Cortex of kidney (tissue), 1 donor: ENCODE measurements at places on chromosomes 4 and X.

- DNase-seq, result no peak
These were observed 209.2 kb upstream of the FAT4 start for GRCh38 chr4:125105561-125105960.

GRCh38 chr4:106985830-106986229 lies 50.3 kb downstream of the DKK2 start:
- no peak for DNase-seq

DNA sequence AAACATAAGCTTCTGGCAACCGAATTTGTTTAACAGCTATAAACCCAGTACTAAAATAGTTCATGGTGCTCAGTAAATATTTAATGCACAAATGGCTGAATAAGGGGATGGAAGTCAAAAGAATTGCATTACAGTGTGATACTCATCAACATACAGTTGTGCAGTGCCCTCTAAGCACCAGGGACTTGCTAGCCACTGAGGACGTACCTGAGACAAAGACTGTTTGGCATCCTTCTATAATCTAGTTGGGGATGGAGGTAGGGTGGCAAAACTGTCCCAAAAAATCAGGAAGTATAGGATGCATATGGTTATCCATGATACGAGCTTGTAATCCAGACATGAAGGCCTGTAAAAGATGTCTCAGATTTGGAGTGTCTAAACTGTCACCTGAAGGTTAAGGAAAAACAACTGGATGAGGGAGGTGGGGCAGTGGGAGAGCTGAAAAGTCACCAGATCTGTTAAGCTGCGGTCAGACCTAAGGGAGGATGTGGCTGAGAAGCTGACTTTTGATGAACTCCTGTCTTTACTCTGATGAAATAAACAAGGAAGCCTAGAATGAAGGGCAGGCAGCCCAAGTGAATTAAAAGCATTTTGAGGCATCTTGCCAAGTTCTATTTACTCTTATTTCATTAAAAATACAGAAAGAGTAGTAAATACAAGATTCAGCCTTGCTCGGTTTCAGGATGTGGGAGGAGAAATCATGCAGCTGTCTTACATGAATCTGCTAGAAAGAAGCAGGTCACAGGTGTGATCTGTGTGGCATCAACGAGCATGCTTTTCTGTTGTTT lies 12.0 kb upstream of the CD38 start:
- DNase-seq, result no peak

DNA sequence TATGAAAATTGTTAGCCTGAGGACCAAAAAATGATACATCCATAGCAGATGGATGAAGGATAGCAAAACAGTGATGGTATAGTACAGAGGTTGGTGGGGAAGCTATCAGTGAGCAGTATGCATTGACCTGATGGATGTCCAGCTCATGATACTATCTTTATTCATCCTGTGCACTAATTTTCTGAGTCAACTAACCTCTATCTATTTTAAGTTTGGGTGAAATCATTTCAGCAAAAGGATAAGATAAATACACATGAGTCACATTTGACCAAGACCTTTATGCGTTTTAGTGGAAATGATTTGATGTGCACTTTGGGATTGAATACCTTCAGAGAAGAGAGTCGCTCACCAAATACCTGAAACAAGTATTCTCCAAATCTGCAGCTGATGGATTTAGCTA lies 351.0 kb upstream of the NR3C2 start:
- no peak for DNase-seq

DNA sequence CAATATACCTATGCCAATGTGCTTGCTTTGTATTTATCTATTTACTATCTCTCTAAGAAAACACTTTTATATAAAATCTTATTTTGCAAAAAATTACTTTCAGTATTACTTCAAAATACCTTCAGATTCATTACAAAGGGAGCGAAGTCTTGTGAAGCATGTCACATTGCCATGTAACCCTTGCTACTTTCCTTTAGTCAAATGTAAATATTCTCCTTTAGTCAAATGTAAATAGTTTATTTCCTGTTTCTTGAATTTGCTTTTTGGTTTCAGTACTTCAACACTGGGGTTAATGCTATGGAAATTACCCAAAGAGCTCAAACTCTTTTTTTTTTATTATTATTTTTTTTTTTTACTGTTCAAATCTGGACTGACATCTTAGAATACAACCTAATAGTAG lies 383.3 kb downstream of the GRXCR1 start:
- DNase-seq, result no peak

GRCh38 chrX:40316502-40316901 lies 218.7 kb upstream of the BCOR start:
- no peak for DNase-seq

DNA sequence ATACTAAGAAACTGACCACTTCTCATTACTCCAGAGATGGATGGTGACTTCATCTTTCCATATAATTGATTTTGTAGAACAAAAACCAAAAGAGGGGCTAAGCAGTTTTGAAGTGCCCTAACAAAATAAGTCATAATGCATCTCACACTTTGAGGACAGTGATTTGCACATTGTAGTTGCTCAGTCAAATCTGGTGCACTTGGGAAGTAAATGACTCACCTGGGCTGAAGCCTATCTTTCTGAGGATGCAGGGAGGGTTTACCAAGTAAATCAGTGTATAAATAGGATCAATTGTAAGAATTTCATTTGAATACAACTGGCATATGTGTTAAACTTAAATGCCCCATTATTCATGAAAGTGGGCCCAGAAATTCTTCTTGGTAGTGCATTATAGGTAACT lies 134.2 kb downstream of the DCLK2 start:
- no peak for DNase-seq

DNA sequence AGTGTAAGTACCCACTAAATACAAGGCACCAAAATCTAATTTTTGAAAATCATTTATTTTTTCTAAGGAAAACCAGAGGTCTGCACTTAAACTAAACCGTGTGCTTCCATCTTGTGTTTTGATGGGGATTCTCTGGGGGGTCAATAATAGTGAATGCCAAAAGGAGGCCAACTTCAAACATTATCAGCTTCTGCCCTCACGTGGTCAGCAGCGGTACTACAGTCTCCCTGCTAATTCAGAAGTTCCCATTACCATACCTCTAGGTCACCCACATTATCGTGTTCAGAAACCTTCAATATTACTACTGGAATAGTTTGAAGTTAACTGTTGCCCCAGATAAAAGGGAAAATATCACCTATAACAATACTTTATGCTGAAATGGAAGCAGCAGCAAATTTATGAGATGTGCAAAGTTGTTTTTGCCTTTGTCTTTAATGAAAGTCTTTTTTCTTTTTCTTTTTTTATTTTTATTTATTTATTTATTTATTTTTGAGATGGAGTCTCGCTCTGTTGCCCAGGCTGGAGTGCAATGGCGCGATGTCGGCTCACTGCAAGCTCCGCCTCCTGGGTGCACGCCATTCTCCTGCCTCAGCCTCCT lies 17.3 kb downstream of the CTPS2 start:
- no peak for DNase-seq

DNA sequence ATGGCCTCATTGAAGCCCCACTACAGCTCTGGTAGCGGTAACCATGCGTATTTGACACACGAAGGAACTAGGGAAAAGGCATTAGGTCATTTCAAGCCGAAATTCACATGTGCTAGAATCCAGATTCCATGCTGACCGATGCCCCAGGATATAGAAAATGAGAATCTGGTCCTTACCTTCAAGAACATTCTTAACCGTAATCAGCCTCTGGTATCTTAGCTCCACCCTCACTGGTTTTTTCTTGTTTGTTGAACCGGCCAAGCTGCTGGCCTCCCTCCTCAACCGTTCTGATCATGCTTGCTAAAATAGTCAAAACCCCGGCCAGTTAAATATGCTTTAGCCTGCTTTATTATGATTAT lies 876 bp downstream of the HPRT1 start:
- no peak for DNase-seq
